Anterior cingulate cortex (tissue), 58 donors: ENCODE measurements at places on chromosomes 1 and 21.

GRCh38 chr1:30526652-30527345 lies 196.6 kb downstream of the MATN1 start:
- DNase-seq, result no peak

- no peak for DNase-seq
Observed at GRCh38 chr1:206591226-206591625, 21.0 kb downstream of the EIF2D start.

DNA sequence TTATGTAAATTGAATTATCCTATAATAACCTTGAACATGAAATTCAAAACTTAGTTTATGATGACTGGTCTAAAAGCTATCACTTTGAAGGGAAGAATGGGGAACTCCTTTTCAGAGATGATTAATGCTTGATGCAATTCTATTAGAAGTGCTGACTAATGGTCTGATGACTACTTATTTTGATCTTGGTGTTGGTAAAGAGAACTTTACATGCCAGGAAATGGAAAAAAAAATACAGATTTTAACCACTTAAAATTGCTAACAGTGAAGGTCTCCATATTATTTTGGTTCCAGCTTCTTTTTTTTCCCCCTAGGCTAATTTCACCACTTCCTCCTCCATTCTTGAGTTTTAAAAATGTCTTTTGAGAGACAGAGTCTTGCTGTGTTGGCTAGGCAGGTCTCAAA lies 22.9 kb downstream of the S1PR1 start:
- DNase-seq, result no peak

DNA sequence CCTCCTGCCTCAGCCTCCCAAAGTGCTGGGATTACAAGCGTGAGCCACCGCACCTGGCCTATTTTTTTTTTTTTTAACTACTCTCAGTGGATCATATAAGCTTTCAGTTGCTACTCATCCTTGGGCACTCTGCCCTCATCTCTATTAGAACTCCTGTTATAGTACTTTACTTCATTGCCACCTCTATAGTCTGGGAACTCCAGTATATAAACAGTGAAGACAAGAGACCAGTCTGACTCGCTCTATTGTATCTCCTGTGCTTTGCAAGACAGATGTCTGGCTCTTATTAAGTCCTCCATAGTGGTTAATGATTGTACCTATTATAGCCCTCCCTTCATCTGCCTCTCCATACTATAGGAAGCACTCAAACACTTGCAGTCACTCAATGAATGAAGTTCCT lies 15.1 kb downstream of the KHDRBS1 start:
- DNase-seq, result no peak

DNA sequence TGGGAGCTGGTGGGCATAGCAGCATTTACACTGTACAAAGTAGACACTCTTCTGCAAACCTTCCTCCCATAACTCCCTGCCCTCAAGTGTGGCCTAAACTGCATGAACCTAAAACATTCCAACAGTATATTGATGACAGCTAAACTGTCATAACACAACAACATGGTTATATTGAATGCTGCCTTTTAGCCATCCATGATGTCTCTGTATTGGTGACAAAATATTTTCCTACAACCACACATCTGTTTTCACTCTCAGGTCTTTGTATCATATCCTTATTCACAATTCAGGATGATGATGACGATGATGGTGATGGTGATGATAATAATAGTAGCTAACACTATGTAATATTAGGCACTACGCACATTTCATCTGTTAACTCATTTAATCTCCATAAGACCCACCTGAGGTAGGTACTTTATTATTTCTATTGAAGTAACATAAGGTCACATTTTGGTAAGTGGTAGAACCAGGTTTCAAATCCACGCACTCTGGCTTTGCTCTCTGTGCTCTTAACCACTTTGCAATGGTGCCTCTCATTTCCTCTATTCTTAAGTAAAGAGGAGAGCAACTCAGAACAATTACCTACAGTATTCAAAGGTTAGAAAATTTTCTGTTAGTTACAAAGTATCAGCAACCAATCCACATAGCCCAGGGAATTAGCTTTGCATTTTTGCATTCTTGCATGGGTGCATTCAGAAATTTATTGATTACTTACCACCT lies 185.1 kb upstream of the LMO4 start:
- DNase-seq, result no peak

GRCh38 chr1:187236676-187237075 lies 407.9 kb downstream of the PLA2G4A start:
- no peak for DNase-seq

GRCh38 chr1:197807216-197807615 lies 31.9 kb upstream of the DENND1B start:
- no peak for DNase-seq

DNA sequence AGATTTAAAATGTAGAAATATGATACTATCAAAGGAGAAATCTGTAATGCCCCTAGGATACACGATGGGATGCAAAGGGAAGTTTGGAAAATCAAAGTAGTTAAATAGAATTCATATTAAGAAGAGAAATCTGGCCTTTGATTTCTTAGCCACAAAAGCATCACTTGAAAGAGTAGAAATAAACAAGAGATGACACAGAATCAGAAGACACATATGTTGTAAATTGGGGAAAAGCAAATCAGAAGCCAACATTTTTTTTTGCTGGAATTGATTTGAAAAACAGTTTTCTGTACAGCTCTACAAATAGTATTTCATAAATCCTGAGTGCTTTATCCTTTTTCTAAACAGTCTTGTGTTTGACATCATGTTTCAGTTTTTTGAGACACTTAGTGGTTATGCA lies 12.4 kb upstream of the TNFSF18 start:
- DNase-seq, result no peak

GRCh38 chr1:245051349-245052221 lies 103.2 kb upstream of the KIF26B start:
- no peak for DNase-seq

DNA sequence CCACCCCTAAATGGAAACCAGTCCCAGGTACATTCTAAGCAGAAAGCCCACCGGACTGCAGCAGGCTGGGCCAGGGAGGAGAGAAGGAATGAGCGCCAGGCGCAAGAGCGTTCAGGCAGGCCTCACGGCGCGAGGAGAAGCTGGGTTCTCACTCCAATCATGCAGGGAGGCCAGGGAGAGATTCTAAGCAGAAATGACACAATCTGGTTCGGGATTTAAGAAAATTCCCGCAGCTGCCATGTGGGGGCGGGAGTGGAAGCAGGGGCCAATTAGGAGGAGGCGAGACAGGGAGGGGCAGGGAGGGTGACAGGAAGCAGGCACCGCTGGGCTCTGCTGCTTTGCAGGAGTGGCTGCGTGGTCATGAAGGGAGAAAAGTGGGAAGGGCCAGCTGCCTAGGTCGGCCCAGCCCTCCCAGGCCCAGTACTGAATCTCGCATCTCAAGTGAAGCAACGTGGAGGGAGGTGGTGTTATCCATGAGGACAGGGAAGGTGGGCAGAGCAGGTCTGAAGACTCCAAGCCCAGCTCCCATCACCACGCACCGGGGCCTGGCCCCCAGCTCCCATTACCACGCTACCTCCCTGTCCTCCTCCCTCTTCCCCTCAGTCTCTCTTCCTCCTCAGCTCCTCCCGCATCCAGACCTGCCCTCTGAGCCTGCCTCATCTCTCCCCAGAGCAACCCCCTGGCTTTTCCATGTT lies 11.8 kb downstream of the NPHP4 start:
- DNase-seq, result peak; percentile 49

DNA sequence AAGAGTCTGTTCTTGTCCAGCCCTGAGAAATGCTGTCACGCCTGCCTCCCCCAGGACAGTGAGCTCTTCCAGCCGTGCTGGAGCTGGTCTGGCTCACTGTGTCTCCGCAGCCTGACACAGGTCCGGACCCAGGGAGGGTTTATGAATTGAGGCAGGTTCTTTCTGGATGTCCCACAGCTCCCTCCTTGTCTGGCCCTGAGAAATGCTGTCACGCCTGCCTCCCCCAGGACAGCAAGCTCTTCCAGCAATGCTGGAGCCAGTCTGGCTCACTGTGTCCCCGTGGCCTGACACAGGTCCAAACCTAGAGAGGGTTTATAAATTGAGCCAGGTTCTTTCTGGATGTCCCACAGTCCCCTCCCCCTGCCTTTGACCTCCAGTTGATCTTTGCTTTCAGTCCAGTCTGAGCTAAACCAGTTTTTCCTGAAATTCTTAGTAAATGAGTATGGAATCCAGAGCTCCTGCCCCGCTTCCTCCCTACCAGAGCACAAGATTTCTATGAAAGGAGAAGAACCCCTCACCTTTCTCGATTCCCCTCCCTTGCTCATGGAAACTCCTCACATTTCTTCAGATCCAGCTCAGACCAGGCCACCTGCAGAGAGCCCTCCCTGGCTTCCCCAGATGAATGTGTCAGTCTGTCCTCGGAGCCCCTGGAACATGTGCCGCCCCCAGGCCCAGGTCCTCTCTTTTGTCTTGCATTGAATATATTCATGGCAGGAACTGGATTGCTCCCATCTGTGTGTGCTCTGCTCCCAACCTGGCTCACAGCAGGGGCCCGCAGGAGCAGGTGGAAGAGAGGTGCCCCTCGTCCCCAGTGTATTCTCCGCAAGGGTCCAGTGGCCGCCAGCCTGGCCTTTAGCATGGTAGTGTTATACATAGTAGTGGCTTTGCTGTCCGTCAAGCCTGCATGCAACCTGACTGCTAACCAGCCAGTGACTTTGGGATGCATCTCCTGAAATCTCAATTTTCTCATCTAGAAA lies 116.3 kb downstream of the EPHB2 start:
- peak; percentile 46 for DNase-seq

DNA sequence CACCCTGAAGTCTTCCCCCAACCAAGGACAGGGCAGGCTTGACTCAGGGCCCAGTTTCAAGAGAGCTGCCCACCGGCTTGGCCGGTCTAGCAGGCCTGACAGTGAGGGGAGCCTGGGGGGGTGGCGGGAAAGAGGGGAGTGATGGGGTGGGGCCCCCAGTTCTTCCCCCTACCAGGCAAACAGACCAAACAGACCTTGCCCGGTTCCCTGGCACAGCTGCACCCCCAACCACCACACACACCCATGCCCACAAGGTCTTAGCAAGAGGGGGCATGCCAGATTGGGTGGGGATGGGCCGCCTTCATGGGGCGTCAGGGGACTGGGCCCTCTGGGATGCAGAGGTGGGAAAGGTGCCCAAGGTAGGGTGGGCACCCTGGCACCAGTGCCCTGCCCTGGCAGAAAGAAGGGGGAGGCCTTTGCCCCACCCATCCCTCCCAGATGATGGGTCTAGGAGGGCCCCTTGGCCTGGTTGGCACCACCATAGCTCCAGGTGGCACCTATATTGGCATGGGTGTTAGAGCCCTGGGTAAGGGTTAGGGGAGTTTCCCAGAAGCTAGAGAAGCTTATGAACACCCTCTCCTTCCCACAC lies 8.9 kb downstream of the ZBTB7B start:
- DNase-seq, result no peak

DNA sequence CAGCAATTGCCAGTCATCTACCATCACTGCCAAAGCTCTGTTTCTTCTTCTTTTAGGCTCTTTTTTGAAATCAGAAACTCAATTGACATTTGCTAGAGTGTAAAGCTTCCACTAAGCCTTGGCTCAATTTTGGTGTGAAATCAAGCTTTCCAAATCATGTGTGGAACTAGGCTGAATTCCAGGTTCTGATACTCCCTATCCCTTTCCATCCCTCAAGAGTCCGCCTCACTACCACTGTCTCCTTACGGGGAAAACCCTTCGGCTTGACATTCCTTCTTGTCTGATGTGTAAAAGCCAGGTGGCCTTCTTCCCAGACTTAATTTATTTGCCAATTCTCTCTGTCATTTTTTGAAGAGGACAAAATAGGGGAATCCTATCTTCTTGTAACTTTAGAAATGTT lies 47.2 kb upstream of the PRMT6 start:
- peak; percentile 7 for DNase-seq

DNA sequence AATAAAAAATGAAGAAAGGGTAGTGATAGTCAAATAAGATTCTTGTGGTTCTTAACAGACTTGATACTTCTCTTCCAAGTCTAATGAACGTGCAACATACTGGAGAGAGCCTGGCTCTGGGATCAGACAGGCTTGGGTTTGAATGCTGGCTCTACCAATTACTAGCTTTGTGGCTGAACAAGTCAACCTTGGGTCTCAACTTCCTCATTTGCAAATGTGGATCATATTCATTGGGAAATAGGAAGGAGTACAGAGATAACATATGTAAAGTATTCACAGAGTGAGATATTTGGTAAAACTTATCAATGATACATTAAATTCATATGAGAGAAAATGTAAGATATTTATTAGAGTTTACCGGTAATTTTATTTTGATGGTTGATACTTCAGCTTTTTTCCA lies 2.0 kb downstream of the EDEM3 start:
- DNase-seq, result no peak

DNA sequence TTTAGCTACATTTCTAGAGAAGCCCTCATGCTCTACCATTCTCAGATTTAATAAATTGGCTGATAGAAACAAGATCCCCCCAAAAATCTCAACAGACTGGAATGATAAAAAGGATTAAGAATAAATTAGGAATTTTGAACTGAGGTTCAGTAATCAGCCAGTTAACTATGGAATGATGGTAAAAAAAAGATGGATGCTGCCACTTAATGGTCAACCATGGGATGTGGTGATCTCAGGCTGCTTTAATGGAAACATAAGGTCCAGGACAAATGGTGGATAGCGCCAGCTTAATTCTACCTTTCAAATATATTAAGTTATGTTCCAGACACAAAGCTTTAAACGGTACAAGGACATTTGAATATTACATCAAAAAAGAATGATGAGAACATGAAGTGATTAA lies 49.9 kb downstream of the CCN1 start:
- DNase-seq, result no peak

DNA sequence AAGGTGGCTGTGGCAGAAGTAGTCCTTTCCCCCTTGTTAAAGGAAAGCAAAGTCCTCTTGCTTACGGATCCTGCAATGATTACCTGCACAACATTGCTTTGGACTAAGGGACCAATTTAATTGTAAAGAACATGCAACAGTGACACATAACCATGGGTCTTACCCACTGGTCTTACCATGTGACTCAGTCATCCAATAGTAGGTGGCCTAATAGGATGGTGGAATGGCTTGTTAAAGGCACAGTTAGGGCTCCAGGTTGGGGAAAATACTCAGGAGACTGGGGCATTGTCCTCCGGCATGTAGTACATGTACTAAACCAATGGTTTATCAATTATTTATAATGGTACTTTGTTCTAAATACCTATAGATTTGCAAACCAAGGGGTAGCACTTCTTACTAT lies 2.1 kb upstream of the YIPF1 start:
- DNase-seq, result no peak

- DNase-seq, result no peak
Observed at GRCh38 chr1:222583079-222583478, 6.7 kb downstream of the TAF1A start.

DNA sequence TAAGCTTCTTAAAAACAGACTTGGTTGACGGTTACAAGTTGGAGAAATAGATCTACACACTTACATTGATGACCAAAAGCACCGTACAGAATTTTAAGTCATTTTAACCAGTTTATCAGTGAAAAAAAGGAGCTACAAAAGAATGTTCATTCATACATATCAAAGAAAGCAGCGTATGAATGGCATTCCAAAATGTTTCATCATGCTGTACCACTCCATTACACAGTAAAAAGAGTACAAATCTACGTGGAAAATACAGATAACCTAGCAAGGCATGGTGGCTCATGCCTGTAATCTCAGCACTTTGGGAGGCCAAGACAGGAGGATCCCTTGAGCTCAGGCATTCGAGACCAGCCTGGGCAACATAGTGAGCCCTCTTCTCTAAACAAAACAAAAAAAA lies 40.3 kb downstream of the ZZZ3 start:
- DNase-seq, result no peak
